Lower lobe of right lung (tissue), 2 donors: ENCODE measurements at places on chromosomes 13 and 19. TPM values are rescaled to one million over a fixed set of nuclear protein-coding genes. Genes with fewer than 3 reads are reported as not detected.

Gene PAF1
- 33.7 TPM for total RNA-seq

Gene PSG3
- total RNA-seq, result not detected

Gene IL11
- not detected for total RNA-seq

GRCh38 chr19:38615007-38615581, 2.7 kb downstream of the MAP4K1 start:
- no peak for DNase-seq

- peak; percentile 85 for DNase-seq
These were observed 81.4 kb downstream of the IRS2 start for GRCh38 chr13:109704771-109705635.

- no peak for DNase-seq
These were observed at the start of gene TMTC4 for GRCh38 chr13:100674572-100674871. Gene TMTC4, minus strand, starts transcription at chr13:100674795. Its CDS starts 4,433 bp downstream, at chr13:100670362.

GRCh38 chr13:40465015-40465390, 201.4 kb downstream of the FOXO1 start:
- DNase-seq, result no peak

DNA sequence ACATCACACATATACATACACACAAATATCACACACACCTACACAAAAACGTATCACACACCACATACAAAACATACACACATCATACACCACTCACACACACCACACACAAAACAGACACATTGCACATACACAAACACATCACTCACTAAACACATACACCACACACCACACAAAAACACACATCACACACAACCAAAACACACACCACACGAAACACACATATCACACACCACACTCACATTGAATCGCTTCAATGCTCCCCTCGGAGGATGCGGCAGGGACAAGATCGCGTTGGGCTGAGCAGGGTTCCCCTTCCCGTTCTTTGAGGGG, 131.5 kb downstream of the CRYL1 start:
- no peak for DNase-seq

- DNase-seq, result no peak
These were observed 68.7 kb upstream of the FLT1 start for GRCh38 chr13:28563609-28564008.

DNA sequence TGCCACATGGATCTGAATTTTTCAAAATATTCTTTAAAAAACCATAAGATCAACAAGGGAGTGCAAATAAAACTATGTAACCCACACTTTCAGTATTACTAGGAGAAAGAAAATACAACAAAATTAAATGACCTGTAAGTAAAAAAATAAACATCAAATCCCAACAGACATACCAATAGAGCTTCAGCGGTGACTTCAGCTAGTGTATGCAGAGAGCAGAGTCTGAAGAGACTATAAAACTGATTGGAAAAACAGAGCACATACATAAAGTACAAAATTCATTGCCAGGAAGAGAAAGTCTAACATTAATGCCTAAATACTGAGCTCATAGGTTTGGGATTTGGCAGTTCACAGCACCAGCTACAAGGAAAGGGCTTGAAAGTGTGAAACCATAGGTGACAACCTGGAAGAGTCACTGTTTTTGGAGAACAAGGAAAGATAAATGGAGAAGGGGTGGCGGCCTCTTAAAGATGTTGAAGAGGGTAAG, 291.1 kb downstream of the LMO7 start:
- DNase-seq, result no peak

DNA sequence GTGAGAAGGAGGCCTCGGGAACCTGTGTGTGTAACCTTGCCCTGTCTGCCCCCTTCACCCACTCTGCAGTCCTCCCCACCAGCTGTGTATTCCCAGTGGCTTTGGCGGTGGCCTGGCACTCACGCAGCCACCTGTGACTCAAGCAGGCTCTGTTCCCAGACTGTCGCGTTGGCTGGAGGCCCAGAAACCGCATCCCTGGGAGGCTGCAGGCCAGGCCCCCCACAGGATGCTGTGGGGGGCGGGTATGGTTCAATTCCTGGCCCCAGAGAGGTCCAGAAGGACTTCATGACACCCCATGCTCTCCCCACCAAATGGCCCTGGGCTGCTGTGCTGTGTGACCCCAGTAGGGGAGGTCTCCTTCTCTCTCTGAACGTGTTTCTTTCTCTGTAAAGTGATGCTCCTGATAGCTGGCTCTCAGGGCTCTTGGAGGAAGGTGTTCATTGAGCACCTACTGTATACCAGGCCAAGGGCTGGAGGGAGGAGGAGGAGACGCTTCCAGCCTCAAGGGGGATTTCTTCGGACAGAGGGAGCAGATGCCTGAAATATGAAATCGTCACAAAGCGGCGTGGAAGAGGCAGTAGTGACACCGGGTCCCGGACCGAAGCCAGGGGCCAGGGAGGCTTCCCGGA, 1.9 kb upstream of the LINGO3 start:
- no peak for DNase-seq

- peak; percentile 91 for DNase-seq
These were observed 13.1 kb downstream of the TJP3 start for GRCh38 chr19:3721131-3721886.

DNA sequence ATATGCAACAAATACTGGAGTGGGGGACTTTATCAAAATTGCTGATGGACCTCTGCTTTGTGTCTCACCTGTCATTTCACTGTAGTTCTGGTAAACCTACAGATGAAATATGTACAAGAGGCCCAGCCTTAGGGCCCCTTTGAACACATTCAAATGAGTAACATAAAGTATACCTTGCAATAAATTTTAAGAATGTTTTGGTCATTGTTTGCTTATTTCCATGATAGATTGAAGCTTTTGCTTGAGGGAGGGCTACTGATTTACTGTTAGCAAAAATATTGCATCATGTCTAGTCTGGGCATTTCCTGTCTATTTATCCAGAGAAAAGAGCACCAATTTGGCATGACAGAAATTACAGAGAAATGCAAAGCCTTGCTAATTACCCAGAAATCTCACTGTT, 705.5 kb upstream of the PCDH9 start:
- no peak for DNase-seq
